Lung microvascular endothelial cell (primary cell): ENCODE measurements at places on chromosomes 11 and 22. TPM values are rescaled to one million over a fixed set of nuclear protein-coding genes. Genes with fewer than 3 reads are reported as not detected.

GRCh38 chr11:101390539-101390938 lies 193.3 kb downstream of the TRPC6 start:
- peak; percentile 3 for DNase-seq

- no peak for DNase-seq
These were observed 110.6 kb upstream of the ANO1 start for GRCh38 chr11:69967484-69967883.

HTR3B gene
- total RNA-seq, result not detected in 2 replicates

DNA sequence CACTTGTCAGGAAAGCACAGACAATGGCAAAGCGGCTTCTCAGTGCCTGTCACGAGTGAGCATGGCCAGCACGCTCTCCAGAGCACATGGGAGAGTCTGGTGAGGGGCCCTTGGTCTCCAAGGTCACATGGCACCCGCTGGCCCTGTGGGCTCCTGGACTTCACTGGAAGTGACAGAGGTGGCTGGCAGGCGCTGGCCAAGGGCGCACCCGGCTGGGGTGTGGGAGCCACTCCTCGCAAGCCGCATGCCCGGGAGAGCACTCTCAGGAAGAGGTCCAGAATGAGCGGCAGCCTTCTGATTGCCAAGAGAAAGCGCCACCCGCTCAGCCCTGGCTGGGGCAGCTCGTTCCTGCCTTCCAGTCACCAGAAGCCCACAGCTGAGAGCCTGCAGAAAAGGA lies 17.1 kb upstream of the MOB2 start:
- DNase-seq, result no peak

RCOR2 gene
- total RNA-seq, result under 0.01 and 0.22 TPM in 2 replicates

DNA sequence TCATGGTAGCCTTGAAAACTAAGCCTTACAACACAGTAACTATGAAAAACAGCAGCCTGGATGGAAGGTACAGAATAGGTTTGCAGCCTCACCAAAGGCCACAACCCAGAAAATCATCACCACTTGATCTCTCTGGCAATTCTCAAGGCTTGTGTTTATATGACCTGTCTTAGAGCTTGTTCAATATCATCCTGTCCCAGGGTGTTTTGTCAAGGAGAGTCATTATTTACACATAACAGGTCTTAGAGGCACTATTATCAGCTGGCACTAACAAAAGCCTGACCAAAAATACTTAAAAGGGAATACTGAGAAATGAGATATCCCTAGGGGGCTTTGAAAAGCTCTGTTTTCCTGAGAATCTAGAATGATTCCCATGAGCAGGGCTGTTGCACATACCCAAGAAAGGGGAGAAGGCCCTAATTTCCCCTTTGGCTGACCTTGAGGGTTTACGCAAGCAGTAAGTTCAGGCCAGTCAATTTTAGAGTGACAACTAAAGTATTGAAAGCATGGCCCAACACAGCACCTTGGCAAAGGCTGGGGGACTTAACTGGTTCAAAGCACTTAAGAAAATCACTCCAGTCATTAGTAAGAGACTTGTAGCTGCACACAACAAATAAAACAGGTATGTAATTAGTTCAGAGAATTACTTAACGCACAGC lies 7.9 kb downstream of the SC5D start:
- DNase-seq, result no peak

GRCh38 chr11:102192349-102193066 lies 82.3 kb downstream of the YAP1 start:
- DNase-seq, result no peak

GRCh38 chr22:17896586-17896985 lies 122.3 kb upstream of the BID start:
- peak; percentile 39 for DNase-seq

GGTLC3 gene
- total RNA-seq, result not detected in 2 replicates
